H9 (cell line): ENCODE measurements at places on chromosomes 3 and 15.

DNA sequence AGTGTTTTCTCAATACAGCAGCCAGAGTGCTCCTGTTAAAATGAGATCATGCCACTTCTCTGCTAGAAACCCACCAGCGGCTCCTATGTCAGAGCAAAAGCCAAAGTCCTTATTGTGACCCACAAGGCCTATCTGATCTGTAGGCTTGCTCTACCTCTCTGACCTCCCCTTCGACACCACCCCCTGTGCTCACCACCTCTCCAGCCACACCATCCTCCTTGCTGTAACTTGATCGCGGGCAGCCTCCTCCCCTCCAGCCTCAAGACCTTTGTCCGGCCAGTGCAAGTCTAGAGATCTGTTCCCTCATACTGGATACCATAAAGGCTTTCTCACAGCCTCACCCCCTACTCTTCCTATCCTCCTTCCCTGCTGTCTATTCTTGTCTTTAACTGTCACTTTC lies 1.9 kb upstream of the IGDCC4 start:
- DNase-seq, result no peak

- DNase-seq, result no peak
Observed at GRCh38 chr3:185734725-185735096, 90.1 kb downstream of the IGF2BP2 start.

DNA sequence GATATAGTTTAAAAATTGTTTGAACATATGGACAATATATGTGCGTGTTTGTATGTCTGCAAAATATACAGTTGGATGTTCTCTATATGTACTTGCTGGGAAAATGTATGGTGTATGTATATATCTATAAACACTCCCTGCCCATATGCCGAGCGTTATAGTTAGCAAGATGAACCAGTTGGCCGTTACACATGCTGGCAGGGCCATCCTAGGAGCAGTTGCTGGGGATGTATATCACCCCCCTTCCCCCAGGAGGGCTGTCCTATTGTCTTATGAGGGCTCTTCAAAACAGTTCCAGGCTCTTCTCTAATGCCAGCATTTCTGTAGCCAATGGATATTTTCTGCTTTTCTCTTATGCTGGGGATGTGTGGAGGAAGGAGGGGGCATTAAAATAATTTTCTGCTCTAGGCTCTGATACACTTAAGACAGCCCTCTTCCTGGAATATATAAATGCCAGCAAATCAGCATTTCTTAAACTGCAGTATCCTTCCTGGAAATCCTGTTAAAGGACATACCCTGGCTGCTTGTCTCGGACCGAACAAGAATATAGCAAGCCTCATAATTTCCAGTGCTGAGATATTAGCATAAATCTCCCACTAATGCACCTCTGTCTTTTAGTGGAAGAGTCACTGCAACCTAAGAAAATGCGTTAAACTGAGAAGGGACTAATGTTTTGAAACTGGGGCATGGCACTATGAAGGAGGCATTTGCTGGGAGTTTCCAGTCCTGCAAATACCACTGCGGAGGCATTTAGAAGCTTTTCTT lies 134.4 kb downstream of the MDFIC2 start:
- DNase-seq, result no peak

DNA sequence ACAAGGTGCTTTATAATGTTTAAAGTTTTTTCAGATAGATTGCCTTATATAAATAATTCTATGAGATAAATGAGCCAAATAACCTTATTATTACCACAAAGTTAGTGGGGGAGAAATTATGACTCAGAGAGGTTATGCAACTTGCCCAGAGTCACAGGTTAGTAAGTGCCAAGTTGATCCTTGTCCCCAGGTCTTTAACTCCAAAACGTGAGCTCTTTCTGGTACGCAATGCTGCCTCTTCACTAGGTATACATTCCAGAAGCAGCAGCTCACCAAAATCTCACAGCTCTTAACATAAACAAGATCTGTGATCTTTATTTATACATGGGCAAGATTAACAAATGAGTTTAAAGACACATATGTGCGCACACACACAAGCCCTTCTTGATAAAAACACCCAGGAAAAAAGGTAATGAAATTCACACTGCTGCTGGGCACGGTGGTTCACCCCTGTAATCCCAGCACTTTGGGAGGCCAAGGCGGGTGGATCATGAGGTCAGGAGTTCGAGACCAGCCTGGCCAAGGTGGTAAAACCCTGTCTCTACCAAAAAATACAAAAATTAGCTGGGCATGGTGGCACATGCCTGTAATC lies 59.8 kb upstream of the NR2F2 start:
- no peak for DNase-seq

- no peak for DNase-seq
Observed at GRCh38 chr15:49644364-49644794, 23.5 kb downstream of the DTWD1 start.

DNA sequence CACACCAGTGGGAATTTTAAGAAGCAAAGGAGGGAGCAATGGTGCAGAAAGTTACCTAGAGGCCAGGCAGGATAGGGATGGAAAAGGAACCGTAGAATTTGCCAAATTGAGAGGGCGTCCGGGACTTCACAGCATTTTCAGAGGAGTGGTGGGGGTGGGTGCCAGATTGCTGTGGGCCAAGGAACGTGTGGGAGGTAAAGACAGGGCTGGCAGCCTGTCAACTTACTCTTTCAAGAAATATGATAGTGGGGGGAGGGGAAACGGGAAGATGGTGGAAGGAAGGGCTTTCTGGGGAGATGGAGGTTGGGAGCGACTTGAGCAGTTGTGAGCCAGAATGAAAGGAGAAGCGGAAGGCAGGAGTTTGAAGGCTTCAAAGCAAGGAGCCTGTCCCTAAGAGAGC lies 1.4 kb upstream of the SLC6A11 start:
- no peak for DNase-seq

GRCh38 chr3:125128861-125129501 lies 73.2 kb upstream of the HEG1 start:
- DNase-seq, result no peak

DNA sequence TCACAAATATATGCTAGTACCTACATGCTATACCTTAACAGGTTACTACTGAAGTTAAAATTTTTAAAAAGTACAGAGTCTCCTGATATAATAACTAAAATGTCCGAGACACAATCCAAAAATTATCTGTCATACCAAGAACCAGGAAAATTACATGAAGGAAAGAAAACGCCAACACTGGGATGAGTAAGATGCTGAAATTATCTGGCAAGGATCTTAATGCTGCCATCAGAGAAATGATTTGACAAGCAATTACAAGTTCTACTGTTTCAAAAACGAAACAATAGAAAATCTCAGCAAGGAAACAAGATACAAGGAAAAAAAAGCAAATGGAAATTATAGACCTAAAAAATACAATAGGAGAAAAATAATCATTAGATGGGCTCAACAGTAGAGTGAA lies 92.5 kb downstream of the UBE3A start:
- no peak for DNase-seq
